AG20443 (cell line): ENCODE measurements at places on chromosomes 12 and 14.

GRCh38 chr12:59494617-59495016, 101.2 kb upstream of the SLC16A7 start:
- no peak for DNase-seq

- no peak for DNase-seq
Observed at GRCh38 chr12:92470608-92471021, 232.2 kb upstream of the PLEKHG7 start.

- DNase-seq, result no peak
Observed at GRCh38 chr12:115891556-115892164, 385.8 kb downstream of the MED13L start.

GRCh38 chr12:43352001-43352400, 200.0 kb downstream of the ADAMTS20 start:
- DNase-seq, result no peak

DNA sequence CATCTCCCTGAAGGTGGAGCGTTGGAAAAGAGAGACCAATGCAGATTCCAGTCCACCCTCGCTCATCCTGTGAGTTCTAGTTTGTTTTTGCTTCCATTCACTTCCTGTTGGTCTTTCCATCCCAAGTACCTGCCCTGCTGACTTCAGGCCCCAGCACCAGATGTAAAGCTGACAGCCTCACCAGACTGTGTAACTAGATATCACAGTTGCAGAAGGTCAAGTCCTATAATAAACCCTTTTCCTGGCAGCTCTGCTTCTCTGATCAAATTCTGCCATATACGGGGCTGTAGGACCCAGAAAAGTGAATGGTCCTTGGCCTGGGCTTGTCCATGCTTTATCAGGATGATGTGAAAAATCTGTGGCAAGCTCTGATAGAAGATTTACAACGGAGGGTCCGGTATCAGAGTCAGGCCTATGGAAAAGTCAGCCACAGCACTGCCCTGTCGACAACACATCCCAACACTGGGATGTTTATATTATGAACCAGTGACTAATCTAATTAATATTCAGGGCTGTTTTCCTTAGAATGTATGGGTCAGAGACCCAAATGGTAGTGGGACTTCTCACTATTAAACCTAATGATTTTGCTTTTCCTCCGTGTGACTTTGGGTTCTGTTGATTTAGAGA, 42.1 kb downstream of the CCDC175 start:
- no peak for DNase-seq

DNA sequence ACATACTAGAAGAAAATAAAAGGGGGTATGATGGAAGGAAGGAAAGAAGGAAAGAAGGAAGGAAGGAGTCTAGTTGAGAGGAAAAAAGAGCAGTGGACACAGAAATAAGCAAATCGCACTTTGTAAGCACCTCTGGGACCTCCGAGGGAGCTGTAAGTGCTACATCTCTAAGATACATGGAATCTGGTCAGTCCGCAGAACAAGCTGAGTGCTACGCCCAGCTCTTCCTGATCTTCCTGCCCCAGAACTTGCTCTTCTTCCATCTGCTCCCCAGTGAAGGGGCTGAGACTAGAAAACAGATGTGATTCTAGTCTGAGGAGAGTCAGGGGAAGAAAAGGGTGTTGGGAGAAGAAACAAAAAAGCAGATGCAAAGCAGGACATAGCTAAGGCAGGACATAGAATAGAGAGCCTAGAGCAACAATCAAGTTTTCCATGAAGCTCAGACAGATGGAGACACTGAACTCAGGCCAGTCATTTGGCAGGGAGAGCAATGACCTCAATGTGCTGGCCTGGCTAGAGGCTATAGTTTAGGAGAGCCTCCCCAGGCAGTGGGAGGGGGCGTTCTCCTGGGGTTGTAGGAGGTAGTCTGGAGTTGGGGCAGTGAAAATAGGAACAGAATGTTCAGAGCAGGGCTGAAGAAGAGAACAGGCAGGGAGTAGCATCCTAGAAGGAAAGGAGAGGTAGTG, 1.7 kb upstream of the MFAP5 start:
- peak; percentile 65 for DNase-seq

DNA sequence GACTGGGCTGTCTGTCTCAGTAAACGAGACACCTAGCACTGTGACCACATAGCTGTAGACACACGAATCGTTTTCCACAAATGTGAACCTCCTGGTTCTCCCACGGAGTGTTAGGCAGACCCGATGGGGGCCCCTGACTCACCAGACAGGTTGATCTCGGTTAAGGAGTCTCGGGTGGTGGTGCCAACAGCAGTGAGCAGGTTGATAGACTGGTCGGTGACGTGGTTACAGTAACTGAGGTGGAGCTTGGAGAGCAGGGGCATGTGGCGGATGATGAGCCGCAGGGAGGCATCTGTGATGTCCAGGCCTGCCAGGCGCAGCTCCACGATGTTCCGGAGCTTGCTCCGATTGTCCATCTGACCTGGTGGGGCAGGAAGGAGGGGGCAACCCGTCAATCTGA, 39.8 kb downstream of the RNF34 start:
- DNase-seq, result no peak

DNA sequence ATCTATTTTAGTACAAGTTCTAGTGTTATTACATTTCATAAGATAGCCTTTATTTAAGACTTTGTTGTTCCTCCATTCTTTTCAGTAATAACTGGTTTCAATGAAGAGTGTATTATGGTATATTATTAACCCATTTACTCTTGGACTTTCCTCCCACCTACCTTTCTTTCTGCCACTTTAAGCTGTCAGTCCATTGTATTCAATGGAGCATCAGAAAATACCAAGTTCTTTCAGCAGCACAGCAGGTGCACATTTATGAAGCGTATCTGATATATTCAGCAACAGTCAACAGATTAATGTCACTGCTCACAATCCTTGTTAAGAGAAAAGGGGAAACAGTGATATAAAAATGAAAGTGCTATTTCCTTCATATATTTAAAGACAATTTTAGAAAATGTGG, 660.9 kb downstream of the C12orf50 start:
- DNase-seq, result no peak

- no peak for DNase-seq
Observed at GRCh38 chr12:81797100-81797499, 38.0 kb upstream of the PPFIA2 start.

GRCh38 chr14:85881935-85882334, 352.0 kb downstream of the FLRT2 start:
- DNase-seq, result no peak

GRCh38 chr14:102516531-102517391, 7.2 kb upstream of the ANKRD9 start:
- DNase-seq, result peak; percentile 88

- no peak for DNase-seq
Observed at GRCh38 chr12:115828168-115828567, 449.3 kb downstream of the MED13L start.

DNA sequence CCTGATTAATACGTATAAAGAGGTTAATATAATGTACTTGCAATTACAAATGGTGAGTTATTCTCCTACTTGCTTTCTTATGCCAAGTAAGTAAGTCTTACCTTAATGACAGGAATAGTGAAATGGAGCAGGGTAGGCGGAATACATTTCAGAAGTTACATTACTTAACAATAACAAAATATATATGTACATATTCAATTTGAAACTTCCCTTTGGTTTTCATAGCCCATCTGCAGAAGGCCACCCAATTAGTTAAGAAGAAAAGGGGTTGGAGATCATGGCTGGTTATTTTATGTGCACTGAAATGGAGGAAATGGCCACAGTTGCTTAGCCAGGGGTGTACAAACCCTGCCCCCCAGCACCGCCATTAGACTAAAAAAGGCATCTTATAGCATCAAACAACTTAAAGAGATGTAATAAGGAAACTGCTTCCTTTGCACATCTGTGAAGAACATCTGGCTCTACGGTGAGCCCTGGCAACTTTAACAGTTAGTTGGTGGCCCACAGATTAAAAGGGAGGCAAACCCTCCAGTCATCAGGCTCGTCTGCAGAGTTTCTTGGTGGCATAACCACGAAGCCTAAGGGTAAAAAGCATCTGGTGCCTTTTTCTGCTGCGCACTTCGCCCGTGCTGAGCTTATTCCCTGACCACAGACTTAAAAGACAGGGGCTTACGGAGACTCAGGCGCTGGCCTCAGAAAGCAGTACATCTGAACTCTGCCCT, 38.8 kb upstream of the DACT1 start:
- DNase-seq, result no peak

DNA sequence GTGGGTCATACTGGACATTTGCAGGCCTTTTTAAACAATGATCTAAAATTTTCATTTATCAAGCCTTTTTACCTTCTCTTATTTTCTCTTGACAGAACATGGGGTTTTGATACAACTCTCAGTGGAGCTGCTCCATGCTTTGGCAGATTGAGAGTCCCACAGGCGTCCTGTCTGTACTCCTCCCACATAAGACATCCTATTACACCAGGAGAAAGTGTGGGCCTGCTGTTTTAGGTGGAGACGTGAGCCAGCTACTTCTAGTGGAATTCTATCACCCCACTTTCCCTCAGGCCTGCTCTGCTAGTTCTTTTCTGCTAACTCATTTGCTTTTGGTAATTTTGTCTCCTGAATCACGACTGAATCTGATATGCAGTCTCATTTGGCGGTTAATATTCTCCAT, 33.5 kb upstream of the NRXN3 start:
- DNase-seq, result no peak

GRCh38 chr12:63918800-63919300, 74.3 kb downstream of the SRGAP1 start:
- no peak for DNase-seq

GRCh38 chr14:104011824-104012517, 69.6 kb upstream of the RD3L start:
- DNase-seq, result no peak

DNA sequence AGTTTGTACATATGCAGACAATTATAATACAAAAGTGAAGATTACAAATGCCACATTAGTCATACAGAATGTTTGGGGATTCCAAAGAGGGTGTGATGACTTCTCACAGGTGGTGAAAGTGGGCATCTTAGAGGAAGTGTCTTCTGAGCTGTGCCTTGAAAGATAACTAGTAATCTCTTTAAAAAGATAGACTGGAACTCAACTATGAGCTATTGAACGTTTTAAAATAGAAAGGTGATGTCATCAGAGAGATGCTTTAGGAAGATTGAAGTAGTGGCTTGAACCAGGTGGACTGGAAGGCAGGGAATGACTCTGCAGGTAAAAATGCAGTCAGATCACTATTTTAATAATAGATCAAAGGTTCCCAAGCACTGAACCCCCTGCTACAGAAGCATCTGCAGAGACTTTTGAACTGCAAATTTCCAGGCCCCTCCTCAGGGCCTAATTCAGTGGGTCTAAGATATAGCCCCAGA, 50.3 kb downstream of the SYT1 start:
- DNase-seq, result no peak

- no peak for DNase-seq
Observed at GRCh38 chr12:64034901-64035576, 187.1 kb downstream of the KICS2 start.

GRCh38 chr12:92552412-92553108, 150.2 kb upstream of the PLEKHG7 start:
- DNase-seq, result no peak

- DNase-seq, result peak; percentile 64
Observed at GRCh38 chr12:124496584-124496983, 70.8 kb downstream of the NCOR2 start.

DNA sequence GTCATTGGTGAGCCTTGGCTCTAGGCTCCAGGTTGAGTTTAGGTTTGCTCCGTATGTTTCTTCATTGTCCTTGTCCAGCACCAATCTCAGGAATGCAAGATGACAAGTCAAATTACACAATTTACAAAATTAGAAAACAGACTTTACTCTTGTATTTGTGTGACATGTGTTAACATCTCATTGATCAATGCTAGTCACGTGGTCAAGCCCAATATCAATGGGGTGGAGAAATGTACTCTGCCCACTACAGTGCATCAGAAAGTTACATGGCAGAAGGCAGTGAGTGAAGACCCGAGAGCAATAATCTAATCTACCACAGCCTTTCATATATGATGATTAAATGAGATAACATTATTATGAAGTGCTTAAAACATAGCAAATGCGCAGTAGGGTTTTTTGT, 94.8 kb downstream of the ETNK1 start:
- no peak for DNase-seq

DNA sequence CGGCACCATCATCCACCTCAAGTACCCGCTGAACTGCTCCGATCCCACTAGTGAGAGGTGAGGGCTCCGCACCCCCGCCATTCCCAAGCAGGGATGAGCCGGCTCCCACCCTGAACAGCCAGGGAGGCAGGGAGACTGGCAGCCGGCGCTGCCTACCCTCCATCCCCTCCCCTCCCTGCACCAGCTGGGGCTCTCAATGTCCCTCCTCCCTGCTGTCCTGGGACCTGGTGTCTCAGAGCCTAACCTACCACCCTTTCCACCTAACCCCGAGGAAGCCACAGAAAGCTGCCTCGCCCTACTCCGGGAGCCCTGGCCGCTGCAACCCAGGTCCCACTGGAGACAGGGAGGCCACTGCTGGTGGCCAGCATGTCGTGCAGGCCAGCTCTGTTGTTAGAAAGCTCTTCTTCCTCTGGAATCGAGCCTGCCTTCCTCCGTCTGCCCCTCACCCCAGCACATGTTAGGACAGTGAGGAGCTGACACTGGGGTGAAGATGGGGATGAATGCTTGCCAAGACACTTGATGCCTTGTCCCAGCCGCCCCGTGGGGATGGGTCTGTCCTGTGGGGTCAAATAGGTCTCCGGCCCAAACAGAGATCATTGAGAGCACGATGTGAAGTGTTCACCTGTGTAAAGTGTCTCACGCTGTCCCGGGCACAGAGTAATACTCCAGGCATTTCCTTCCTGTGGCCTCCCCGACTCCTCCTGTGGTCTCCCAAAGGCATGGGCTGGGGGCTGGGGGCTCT, 1.1 kb downstream of the PTPN6 start:
- DNase-seq, result no peak

- DNase-seq, result no peak
Observed at GRCh38 chr14:88612981-88613380, 50.1 kb downstream of the ZC3H14 start.

GRCh38 chr12:116135209-116135930, 142.1 kb downstream of the MED13L start:
- DNase-seq, result no peak

- peak; percentile 69 for DNase-seq
Observed at GRCh38 chr12:110744151-110744571, 1.5 kb upstream of the PPP1CC start.

- peak; percentile 33 for DNase-seq
Observed at GRCh38 chr12:96258104-96258961, 64.2 kb downstream of the ELK3 start.

GRCh38 chr12:125255935-125256633, 190.8 kb downstream of the AACS start:
- no peak for DNase-seq

DNA sequence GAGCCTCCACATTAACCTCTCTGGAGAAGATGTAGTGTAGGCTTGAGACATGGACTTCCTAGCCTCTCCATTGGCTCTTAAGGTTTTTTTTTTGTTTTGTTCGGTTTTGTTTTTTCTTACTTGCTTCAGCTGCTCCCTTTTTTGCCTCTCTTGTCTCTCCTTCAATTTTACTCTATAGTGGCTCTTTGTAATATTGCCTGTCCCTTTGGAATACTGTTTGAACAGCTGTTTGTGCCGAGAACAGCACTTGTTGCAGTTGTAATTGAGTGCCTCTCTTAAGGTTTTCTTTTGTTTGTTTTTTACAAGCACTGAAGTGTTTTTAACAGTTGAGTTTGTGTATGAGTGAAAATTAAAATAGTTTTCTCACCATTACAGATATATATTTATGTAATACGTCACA, 567.7 kb downstream of the LRFN5 start:
- no peak for DNase-seq
